ENCODE measurements at places on chromosomes 5 and 9.

- DNase-seq = no peak
Measured at GRCh38 chr5:88824892-88825583, 57.9 kb downstream of the MEF2C start.

GRCh38 chr9:4886698-4887097 is 94.0 kb downstream of the RCL1 start:
- no peak for DNase-seq

DNA sequence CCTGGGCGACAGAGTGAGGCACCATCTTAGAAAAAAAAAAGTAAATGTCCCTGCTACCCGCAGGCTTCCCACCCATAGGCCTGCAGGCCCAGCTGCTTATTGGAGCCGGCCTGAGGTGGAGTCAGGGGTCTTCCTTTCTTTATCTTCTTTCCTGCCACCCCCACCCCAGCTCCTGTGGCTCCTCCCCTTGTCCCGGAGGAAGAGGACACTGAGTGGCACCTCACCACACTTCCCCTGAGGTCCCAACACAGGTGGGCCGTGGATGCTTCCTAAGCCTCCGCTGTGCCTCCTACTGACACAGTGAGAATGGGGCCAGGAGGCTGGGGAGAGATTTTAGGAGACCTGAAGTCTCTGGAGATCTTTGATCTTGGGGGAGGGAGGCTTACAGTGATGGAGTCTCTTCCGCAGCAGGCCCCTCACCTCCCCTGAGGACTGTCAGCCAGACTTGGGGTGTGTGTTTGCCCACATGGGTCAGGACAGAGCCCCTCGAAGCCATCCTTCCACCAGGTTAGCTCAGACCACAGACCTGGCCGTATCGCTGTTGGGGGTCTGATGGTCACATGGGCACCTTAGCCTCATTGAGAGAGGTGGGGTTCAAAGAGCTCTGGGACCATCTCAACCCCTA is 135.4 kb upstream of the IER5L start:
- no peak for DNase-seq

GRCh38 chr5:122756264-122756911 is 18.5 kb upstream of the SNX2 start:
- no peak for DNase-seq

DNA sequence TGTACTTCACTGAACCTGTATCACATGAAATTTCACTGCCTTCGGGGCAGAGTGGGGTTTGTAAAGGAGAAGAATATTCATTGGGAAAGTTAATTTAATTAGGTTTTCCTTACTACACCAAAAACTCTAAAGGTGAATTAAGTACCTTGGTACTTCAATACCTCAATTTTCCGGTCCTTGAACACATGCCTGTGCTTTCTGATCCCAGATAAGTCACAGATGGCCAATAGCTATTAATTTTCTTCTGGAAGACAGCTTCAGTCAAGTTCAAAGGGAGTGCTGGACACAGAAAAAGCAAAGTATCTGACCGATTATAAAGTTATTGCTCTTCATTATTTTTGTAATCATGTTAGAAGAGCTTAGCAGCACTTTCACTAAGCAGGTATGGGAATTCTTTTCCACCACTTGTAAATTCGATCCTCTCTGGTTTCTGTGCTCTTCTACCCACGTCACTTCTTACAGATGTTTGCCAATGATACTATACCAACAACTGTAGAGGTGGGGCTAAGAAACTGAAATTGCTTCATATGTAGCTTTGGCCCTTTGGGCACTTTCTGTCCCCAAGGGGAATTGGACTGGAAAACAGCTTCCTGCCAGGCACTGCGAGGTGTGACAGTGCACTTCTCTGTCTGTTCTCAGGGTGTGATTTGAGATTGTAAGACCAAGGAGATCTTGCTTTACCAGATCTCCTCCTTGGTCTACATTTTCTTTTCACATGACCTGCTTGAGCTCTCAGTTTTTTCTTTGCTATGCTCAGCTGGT is 164.0 kb downstream of the CCDC192 start:
- DNase-seq = no peak

- DNase-seq = no peak
Measured at GRCh38 chr5:56152437-56152836, 80.7 kb downstream of the ANKRD55 start.

GRCh38 chr5:103119070-103119764 is 721 bp downstream of the GIN1 start:
- DNase-seq = no peak

DNA sequence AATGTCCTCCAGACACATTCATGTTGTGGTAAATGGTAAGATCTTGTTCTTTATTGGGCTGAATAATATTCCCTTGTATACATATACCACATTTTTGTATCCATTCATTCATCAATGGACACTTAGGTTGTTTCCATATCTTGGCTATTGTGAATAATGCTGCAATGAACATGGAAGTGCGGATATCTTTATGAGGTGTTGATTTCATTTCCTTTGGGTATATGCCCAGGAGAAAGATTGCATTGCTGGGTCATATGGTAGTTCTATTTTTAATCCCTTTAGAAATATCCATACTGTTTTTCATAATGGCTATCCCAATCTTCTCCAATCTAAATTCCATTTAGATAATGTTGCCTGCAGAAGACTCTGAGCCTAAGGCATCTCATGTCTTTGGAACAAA is 78.0 kb upstream of the TNC start:
- DNase-seq = no peak

GRCh38 chr5:96984506-96985192 is 48.8 kb downstream of the LNPEP start:
- DNase-seq = no peak

- no peak for DNase-seq
Measured at GRCh38 chr5:43386960-43387362, 25.2 kb downstream of the CCL28 start.

- DNase-seq = no peak
Measured at GRCh38 chr5:16902846-16903245, 33.2 kb downstream of the MYO10 start.

GRCh38 chr9:112124156-112124555 is 50.9 kb downstream of the SUSD1 start:
- no peak for DNase-seq

DNA sequence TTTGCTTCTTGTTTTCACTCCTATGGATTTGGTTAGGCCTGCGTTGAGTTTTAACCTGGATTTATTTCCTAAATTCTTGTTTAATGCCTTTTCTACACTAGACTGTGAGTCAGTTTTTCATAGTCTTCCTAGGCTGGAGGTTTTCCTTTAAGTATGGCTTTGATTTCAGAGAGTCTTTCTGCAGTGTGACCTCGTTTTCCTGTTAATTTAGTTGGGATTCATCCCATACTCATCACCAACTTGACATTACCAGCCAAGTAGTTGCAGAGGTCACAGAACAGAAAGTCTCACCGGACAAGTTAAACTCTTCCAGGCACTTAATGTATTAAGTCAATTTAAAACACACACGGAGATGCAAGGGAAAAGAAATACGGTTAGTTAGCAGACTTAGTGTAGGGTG is 29.7 kb upstream of the AUH start:
- no peak for DNase-seq

- no peak for DNase-seq
Measured at GRCh38 chr5:151414536-151414935, 32.9 kb upstream of the SLC36A1 start.

DNA sequence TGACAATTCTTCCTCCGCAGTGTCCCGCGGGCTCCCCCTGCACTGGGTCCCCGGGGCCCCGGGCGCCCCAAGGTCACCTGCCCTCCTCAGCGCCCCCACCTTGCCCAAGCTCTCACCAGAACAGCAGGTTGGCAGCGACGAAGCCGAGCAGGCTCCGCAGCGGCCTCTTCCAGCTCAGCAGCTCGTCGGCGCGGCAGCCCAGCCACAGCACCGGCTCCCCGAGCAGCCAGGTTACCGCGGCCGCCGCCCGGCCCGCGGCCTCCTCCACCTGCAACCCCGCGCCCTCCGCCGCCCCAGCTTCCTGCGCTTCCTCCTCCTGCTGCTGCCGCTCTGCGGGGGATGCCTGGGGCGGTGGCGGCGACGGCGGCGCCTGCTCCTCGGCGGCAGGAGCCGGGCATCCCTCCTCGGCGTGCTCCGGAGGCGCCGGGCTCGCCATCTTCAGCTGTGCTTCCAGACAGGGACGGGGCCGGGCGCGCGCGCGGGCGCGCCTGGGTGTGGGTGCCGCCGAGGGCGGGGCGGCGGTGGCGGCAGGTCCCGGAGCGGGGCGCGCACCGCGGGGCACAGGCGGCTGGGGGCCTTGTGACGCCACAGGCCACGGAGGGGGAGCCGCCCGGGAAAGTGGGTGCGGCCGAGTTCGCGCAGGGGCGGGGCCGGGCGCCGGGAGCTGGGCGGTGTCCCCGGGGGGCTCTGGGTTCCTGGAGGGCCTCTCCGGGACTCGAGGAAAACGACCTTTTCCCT is at the start of gene RETREG1:
Gene RETREG1 (minus strand): TSS at position 462 of the 738 bp plus-strand sequence. CDS start 26 bp downstream, at position 436.
- peak; percentile 62 for DNase-seq

Measured in stimulated activated CD4-positive, alpha-beta T cell treated with anti-CD3 and anti-CD28 coated beads, TNF-alpha, amount 100 ng/mL, for 24 hours (primary cell).